Activated naive CD4-positive, alpha-beta T cell treated with anti-CD3 and anti-CD28 coated beads, Interleukin-2, amount 50 U/mL, for 16 hours (primary cell): ENCODE measurements at places on chromosomes 6 and 20.

GRCh38 chr6:166087246-166087645, 80.4 kb downstream of the TBXT start:
- DNase-seq: no peak

GRCh38 chr6:30679765-30680535, 6.5 kb downstream of the PPP1R18 start:
- DNase-seq: no peak

GRCh38 chr20:51176876-51177275, 154.0 kb upstream of the KCNG1 start:
- DNase-seq: no peak

- DNase-seq: no peak
Observed at GRCh38 chr6:90136176-90136575, 160.5 kb downstream of the BACH2 start.

DNA sequence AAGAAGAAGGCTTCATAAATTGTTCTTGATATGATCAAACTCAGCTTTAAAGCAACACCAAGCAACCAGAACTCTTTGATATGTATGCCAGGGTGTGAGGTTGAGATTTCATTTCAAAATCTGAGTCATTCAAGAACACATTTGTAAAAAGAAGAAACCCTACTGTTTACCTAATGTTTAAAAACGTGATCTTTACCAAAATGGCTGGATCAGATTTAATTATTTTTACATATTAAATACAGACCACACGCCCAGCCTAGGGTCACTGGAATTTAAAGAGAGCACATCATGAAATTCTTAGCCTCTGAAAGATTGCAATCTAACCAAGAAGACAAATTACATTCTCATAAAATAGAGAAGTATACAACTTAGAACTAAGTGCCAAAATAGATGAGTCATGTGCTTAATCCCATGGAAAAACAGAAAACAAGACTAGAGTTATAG, 206.8 kb upstream of the SMLR1 start:
- DNase-seq: no peak

DNA sequence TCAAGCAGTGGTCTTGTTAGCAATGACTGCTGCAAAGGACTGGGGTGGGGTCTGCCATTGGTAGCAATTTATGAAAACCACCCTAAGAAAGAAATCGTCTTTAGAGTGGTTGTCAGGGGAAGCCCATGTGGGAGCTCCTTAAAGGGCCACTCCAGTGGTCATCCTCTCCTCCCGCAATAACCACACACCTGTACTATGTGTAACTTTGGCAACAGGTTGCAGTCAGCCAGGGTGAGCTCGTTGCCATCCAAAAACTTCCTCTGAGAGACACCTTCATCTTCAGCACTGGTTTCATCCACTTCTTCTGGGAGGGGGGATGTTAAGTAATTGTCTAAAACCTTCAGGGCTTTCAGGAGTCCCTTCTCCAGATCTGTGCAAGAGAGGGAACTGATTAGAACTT, 2.9 kb upstream of the DDAH2 start:
- DNase-seq: no peak

GRCh38 chr6:49739423-49739822, 4.8 kb downstream of the CRISP3 start:
- DNase-seq: no peak

- no peak for DNase-seq
Observed at GRCh38 chr6:110332281-110332680, 25.9 kb downstream of the METTL24 start.

DNA sequence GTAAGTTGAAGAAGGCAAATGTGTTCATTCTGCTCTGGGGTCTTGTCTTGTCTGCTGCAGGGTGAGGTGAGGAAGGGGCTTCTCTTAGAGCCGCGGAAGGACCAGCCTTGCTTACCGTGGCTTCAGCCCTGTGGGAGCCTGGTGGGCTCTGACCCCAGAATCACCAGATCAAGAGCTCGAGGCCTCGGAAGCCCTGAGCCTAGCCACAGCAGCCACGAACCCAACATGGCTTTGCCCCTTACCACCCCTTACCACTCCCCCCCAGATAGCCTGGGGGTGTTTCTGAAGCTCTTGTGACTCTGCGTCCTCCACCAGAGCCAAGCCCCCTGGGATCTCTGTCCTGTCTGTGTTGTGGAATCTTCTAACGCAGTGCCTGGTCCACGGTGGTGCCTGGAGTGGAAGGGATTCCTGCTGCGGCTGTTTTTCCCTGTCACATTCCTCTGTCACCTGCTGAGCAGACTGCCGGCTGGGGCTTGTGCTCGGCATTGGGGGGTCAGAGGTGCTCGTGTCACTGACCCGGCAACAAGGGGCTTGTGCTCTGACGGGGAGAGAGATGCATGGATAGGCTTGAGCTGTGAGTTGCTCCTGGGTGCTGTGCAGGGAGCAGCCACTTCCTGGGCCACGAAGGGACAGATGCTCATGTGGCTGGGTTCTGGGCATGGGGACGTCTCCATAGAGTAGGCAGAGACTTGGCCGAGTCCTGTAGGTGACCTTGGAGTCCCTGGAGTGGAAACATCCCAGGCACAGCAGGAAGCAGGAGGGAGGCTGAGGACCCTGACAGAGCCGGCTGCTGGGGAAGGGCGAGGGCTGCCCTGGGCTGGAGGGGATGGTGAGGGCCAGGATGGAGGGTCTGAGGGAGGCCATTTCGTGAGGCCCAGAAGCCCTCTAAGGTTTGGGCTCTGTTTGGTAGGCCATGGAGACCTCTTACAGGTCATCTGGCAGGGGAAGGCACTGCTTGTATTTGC, 316.0 kb downstream of the QKI start:
- DNase-seq: no peak

DNA sequence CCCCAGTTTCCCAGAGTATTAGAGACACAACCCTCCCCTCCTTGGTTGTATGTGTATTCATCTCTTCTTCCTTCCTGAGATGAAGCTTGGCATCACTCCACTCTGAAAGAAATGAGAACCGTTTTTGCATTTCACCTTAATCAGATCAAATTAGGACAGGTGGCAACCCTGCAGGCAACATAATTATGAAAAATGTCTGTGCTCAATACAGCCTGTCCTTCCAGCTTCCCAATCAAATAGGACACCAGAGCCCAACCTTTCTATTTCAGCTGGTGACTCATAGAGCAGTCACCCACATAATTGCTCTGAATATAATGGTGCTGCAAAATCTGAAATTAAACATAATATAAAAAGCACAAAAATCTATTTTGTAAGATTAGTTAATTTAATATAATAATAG, 310.2 kb upstream of the AGPAT4 start:
- DNase-seq: no peak

GRCh38 chr6:24145690-24146131, 19.7 kb downstream of the NRSN1 start:
- DNase-seq: no peak

GRCh38 chr6:100344321-100344720, 120.4 kb downstream of the SIM1 start:
- no peak for DNase-seq

DNA sequence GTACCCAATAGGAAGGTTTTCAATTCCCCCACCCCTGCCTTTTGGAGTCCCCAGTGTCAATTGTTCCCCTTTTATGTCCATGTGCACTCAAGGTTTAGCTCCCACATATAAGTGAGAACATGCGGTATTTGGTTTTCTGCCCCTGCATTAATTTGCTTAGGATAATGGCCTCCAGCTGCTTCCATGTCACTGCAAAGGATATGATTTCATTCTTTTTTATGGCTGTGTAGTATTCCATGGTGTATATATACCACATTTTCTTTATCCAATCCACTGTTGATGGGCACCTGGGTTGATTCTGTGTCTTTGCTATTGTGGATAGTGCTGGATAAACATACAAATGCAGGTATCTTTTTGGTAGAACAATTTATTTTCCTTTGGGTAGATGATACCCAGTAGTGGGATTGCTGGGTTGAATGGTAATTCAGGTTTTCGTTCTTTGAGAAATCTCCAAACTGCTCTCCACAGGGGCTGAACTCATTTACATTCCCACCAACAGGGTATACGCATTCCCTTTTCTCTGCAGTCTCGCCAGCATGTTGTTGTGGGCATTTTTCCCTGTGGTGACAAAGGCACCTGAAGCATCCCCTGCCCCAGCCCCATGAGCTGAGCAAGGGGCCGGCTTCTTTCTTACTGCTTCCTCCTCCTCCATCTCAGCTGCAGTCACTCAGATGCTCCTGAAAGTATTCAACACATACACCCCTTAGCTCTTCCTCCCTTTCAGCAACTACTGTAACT, 66.7 kb downstream of the ELOVL2 start:
- no peak for DNase-seq

DNA sequence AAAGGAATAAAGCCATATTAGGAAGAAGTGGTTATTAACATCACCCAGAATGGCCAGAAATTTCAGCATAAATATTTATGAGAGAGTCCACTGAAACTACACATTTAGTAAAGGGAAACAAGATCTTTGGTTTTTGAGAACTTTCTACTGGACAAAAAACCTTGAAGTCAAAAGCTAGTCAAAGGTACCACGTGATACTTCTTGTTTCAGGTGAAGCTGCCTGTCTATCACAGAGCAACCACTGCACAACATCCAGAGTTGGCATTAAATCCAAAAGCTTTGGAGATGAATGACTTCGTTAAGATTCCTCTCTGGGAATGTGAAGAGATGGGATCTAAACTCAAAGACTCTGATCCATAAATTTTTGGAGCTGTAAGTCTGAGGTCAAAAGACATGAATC, 137.0 kb downstream of the KCNQ5 start:
- no peak for DNase-seq

- DNase-seq: no peak
Observed at GRCh38 chr6:157034436-157035230, 257.5 kb downstream of the ARID1B start.

DNA sequence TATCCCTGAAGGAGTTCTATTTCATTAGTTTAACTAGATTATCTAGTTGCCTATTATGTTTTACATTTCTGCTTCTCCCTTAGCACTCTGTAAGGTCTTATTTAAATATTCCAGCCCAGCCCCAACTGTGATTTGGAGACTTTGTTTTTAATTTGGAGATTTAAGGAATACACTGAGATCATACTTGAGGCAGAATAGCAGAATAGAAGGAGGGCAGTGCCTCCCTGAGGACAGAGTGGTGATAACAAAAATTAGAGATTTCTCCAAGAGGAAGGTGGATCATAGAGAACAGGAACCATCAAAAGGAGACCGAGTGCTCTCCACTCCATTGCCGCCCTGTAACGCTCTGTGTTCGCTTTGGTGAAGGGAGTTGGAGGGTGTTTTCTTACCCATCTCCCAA, 14.8 kb upstream of the CD164 start:
- DNase-seq: no peak

DNA sequence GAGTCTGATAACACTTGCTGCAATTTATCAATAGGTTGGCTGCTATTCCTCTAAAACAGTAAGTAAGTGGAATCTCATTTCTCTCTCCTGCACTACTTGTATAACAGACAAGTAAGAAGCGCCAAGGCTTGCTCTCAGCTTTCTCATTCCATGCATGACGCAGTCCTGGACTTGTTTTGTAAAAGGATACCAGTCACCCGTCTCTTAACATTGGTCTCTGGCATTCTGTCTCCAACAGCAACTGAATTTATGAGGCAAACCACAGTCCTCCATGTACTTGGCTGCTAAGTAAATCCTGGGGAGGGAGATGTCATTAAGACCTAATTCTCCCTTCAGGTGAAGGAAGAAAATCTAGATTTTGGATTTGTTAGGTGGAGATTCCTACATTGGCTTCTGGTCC, 115.4 kb downstream of the OPN5 start:
- no peak for DNase-seq
